ENCODE measurements at places on chromosomes 6 and 20.
A peak's percentile ranks its signal among the peaks of the same experiment; 100 is the strongest.

DNA sequence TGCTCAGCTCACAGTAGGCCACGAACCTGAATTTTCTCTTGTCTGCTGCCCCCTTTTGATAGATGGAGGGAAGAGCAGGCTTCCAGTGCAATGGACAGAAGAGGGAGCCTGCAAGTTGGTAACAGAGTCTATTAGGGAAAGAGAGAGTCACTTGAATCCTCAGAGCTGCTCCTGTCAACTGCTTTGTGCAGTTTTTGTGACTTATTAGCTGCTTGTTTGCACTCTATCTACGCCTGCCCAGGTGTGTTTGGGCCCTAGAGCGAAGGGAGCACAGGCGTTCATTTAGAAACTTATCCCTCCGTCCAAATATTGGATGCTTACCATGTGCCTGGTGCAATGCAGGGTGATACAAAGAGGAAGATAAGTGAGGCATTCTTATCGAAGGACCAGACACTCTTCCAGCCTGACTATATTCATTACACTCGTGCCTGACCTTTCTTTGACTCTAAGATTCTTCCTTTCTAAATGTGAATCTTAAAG lies 11.6 kb upstream of the SLC2A12 start:
- peak; percentile 52 for DNase-seq

DNA sequence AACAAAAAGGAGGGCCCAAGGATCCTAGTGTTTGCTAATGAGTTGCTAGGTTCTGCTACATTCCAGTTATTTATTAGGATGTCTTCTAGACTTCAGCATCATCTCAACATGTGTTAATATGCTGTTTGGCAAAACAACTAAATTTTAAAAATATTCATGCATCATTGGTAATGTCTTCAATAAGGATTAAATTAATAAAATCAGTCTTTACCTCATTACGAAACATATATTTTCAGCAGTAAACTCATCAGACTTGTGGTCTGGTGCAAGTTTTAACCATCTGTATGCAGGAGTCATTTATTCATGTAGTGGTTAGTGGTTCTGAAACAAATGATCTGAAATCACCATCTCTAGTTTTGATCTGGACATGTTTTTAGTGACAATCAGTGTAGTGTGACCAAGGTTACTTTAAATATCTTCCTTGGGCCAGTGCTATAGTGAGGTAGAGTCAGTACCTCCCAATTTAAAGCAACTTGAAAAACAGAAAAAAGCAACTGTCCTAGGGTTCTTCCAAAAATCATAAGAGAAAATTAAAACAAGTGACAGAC lies 85.0 kb upstream of the KCNK16 start:
- no peak for DNase-seq

- no peak for DNase-seq
Observed at GRCh38 chr20:10067321-10067720, 32.5 kb downstream of the ANKEF1 start.

GRCh38 chr6:13877051-13877450 lies 47.7 kb upstream of the RNF182 start:
- DNase-seq: no peak

DNA sequence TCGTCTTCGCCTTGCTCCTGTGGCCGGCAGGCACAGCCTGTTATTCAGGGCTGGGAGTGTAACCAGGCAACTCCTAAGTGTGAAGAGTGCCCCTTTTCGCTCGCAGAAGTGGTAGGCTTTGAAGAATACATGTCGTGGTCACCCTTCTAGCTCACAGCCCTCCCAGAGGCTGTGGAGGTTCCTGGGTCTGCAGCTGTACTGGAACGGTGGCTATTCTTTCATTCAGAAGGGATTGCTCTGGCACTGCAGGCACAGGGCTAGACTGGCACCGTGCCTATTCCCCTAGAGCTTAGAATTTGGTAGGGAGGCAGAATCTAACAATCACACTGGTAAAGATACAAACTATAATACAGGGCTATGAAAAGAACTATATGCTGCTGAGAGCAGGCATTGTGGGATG lies 1.1 kb upstream of the SRSF12 start:
- no peak for DNase-seq

- no peak for DNase-seq
Observed at GRCh38 chr6:2034256-2034655, 211.1 kb downstream of the GMDS start.

DNA sequence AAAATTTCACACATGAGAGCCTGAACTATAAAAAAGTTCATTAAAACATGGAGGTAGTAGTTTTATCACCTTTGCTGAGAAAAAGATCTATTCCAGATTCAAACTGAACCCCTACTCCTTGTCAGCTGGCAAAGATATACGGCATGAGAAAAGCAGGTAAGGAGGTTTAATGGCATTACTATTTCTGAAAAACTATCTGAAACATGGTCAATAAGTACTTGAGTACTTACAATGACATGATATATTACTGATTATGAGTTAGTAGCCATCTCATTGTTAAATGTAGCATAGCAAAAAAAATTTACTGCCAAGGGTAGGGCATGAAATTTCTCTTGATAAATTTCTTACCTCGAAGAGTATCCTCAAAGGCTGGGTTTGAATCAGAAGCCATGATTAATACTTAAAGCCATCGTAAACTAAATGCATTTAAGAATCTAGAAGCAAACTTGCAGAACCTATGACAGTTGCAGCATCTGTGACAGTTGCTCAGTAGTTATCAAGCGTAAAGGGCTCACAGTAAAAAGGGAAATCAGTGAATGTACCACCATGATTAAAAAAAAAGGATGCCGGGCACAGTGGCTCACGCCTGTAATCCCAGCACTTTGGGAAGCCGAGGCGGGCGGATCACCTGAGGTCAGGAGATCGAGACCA lies 8.7 kb downstream of the SLC17A5 start:
- no peak for DNase-seq

- no peak for DNase-seq
Observed at GRCh38 chr6:24963887-24964570, 28.3 kb upstream of the RIPOR2 start.

DNA sequence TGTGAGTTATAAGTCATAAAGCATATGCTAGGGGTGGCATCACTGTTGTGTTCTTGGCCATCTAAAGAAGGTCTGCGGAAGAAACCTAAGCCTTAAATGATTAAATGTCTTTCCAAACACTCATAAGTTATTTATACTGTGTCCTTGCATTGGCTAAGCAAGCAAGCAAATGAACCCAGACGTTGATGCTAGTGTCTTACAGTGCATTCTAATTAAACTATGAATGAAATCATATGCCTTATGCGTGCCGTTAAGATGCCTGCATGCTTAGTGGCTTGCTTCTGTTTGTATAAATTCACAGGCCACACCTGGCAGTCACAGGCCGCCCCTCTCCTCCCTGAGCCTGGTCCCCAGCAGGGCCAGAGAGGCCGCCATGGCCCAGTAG lies 49.9 kb downstream of the RIN2 start:
- DNase-seq: no peak

GRCh38 chr6:162379757-162380409 lies 347.7 kb downstream of the PRKN start:
- DNase-seq: no peak

Measured in NCI-H1092 (cell line).